Activated CD4-positive, alpha-beta T cell treated with anti-CD3 and anti-CD28 coated beads, Interleukin-2, amount 10 ng/mL, durations not matched to agents 7 days and 5 days (primary cell): ENCODE measurements at places on chromosomes 11 and 22. TPM values are rescaled to one million over a fixed set of nuclear protein-coding genes. Genes with fewer than 3 reads are reported as not detected.
A peak's percentile ranks its signal among the peaks of the same experiment; 100 is the strongest.

- no peaks in the 10 kb centered on the region for H3K36me3 ChIP-seq
- peak overlapping the region; percentile 6 for H3K27ac ChIP-seq
- H3K4me3 ChIP-seq: no peak overlapping the region
- peaks cover 13% of the 10 kb centered on the region for H3K4me1 ChIP-seq
- DNase-seq: no peak
- H3K27me3 ChIP-seq: peaks cover 2% of the 10 kb centered on the region
Observed at GRCh38 chr11:43145653-43146052, 166.1 kb upstream of the API5 start.

DNA sequence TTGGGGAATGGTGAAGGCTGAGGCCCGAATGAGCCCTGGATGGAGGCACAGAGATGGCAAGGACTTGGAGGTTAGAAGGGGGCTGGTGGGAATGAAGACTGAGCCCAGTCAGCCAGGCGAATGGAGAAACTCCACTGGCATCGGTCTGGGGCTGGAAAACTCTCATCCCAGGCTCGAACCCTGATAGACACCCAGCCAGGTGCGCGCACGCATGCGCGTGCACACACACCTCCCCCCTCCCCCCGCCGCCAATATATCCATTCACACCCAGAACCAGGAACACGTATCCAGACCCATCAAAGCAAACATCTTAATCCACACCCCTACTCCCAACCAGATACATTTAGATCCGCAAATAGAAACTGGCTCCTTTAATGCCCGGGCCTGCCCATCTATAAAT, 139.3 kb downstream of the CEP164 start:
- H3K4me3 ChIP-seq: no peak overlapping the region
- no peaks in the 10 kb centered on the region for H3K4me1 ChIP-seq
- no peak overlapping the region for H3K27ac ChIP-seq
- H3K36me3 ChIP-seq: no peaks in the 10 kb centered on the region

TIMP3 gene
- total RNA-seq: not detected

CCDC116 gene
- total RNA-seq: 0.97 TPM

SCGB1D1 gene
- total RNA-seq: not detected
